ENCODE measurements at places on chromosomes 5 and 9. TPM values are rescaled to one million over a fixed set of nuclear protein-coding genes. Genes with fewer than 3 reads are reported as not detected.
A peak's percentile ranks its signal among the peaks of the same experiment; 100 is the strongest.

The ENTPD2 gene
- 0.38 TPM for total RNA-seq

The SLC6A18 gene
- not detected for total RNA-seq

The ANKRD18A gene
- 2.2 TPM for total RNA-seq

The KIF27 gene
- 10.4 TPM for total RNA-seq

The SPINK7 gene
- not detected for total RNA-seq

The CDH18 gene
- total RNA-seq: not detected

The THBS4 gene
- total RNA-seq: 5.1 TPM

The ZNF354C gene
- 10.0 TPM for total RNA-seq

The PCDHB4 gene
- 6.9 TPM for total RNA-seq

The RNF208 gene
- total RNA-seq: 3.1 TPM

The CFAP90 gene
- 1.7 TPM for total RNA-seq

- H3K4me1 ChIP-seq: peaks cover 20% of the 10 kb centered on the region
- H3K36me3 ChIP-seq: no peaks in the 10 kb centered on the region
- H3K27ac ChIP-seq: no peak overlapping the region
- no peaks in the 10 kb centered on the region for H3K27me3 ChIP-seq
- DNase-seq: no peak
These were observed 5.9 kb upstream of the RHOBTB3 start for GRCh38 chr5:95725071-95725820.

DNA sequence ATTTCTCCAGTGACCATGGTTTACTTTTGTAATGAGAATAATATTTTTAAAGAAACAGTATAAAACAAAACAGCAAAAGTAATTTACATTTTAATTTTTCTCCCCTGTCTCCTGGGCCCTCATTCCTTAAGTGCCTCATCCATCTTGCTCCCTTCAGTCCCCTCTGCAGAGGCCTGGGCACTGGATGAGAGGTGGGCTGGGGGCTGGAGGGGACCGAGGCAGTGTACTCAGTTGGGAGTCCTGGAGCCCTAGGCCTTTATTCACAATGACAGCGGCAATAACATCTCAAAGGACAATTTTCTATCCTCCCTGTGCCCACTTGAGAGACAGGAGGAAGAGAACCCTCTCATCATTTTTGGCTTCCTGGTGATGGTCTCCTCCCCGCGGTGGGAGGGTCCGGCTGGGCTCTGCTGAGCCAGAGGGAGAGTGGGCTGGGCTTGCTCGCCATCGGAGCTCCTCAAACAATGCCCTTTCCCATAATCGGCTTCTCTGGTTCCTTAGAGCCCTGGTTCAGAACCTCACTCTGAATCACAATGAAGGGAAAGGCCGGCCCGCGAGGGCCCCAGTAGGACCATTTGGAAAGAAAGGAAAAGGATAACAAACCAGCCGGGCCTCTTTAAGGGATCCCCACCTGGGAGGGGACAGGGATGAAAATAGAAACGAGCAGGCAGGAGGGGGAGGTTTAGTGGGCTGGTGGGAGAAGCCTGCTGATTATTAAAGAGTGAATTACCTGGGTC, 9.7 kb upstream of the SMIM32 start:
- no peak overlapping the region for H3K4me3 ChIP-seq
- no peaks in the 10 kb centered on the region for H3K4me1 ChIP-seq
- H3K27ac ChIP-seq: no peak overlapping the region
- DNase-seq: no peak

DNA sequence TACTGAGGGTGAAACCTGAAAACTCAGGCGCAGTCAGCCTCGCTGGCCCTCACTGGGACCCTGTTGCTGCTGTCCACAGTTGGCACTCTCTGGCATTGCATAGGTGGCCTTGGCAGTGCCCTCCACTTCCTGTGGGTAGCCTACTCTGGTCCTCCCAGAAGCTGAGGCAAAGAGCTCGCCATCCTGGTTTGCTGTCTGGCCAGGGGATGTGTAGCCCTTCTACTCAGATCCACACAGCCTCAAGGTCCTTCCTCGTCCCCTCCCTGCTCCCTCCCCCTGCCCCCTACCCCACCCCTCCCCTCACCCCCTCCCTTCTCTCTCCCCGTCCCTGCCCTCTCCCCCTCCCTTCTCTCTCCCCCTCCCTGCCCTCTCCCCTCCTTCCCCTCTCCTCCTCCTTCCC, 176.0 kb downstream of the OLFM1 start:
- no peak for DNase-seq
- no peak overlapping the region for H3K4me3 ChIP-seq
- H3K27me3 ChIP-seq: no peaks in the 10 kb centered on the region
- no peaks in the 10 kb centered on the region for H3K36me3 ChIP-seq

DNA sequence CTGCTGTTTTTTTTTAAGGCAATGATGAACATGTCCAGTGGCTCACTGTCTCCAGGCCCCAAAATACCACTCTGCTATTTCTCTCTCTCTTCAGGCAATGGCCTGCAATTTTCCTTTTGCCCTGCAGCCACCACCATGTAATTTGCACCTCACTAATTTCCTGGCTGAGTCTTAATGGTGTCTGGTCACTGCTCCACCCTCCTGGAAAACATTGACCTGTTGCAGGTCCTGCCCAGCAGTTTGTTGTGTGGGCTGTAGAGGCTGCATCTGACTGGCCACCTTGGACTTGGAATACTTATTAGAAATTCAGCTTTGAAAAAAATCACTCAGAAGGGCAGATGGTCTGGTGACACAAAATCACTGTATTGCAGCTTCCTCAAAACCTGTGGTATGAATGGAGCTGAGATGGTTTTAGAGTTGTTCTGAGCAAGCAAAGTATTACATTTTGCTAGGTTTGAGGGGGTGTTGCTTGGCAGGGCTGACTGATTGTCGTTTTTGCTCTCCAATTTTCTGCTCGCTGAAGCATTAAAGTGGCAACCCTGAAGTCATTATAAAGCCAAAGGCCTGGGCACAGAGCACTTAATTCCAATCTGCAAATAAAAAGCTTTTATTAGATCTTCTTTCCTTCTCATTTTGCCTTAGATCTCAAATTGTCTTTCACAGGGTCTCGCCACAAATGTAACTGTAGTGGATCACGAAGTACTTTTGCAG, 134.8 kb downstream of the TMEM174 start:
- H3K4me3 ChIP-seq: no peak overlapping the region
- H3K27me3 ChIP-seq: peaks cover 3% of the 10 kb centered on the region
- no peaks in the 10 kb centered on the region for H3K36me3 ChIP-seq
- H3K4me1 ChIP-seq: peaks cover 2% of the 10 kb centered on the region
- DNase-seq: no peak

- H3K4me1 ChIP-seq: no peaks in the 10 kb centered on the region
- no peak overlapping the region for H3K4me3 ChIP-seq
These were observed 190.9 kb upstream of the PANK3 start for GRCh38 chr5:168770036-168770498.

DNA sequence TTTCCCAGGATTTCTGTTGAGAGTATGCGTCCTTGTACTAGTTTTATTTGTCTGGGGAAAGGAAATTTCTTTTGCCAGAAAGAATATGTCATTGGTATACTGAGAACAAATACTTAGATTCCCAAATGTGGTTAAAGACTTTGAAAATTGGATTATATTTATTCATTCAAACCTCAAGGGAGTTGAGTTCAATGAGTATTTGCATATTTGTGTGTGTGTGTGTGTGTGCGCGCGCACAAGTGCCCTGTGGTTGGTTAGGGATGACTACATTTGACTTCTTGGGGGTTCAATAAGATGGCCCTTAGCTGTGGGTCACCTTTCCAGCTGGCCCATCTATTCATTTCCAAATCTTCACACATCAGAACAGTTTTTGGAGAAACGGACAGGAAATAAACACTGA, 4.9 kb downstream of the RXFP3 start:
- DNase-seq: no peak
- no peak overlapping the region for H3K27ac ChIP-seq
- no peaks in the 10 kb centered on the region for H3K36me3 ChIP-seq
- no peak overlapping the region for H3K4me3 ChIP-seq
- H3K4me1 ChIP-seq: peaks cover 9% of the 10 kb centered on the region

- H3K27ac ChIP-seq: no peak overlapping the region
- no peaks in the 10 kb centered on the region for H3K36me3 ChIP-seq
- no peaks in the 10 kb centered on the region for H3K4me1 ChIP-seq
These were observed 430.8 kb upstream of the TNC start for GRCh38 chr9:115548609-115549260.

GRCh38 chr9:68536876-68537615, 3.6 kb downstream of the TMEM252 start:
- H3K27me3 ChIP-seq: no peaks in the 10 kb centered on the region
- H3K4me3 ChIP-seq: no peak overlapping the region
- DNase-seq: no peak
- no peaks in the 10 kb centered on the region for H3K36me3 ChIP-seq
- H3K4me1 ChIP-seq: no peaks in the 10 kb centered on the region

- no peaks in the 10 kb centered on the region for H3K4me1 ChIP-seq
- H3K4me3 ChIP-seq: no peak overlapping the region
- H3K27ac ChIP-seq: no peak overlapping the region
- no peaks in the 10 kb centered on the region for H3K36me3 ChIP-seq
These were observed 319.1 kb upstream of the RGMB start for GRCh38 chr5:98454407-98454806.

DNA sequence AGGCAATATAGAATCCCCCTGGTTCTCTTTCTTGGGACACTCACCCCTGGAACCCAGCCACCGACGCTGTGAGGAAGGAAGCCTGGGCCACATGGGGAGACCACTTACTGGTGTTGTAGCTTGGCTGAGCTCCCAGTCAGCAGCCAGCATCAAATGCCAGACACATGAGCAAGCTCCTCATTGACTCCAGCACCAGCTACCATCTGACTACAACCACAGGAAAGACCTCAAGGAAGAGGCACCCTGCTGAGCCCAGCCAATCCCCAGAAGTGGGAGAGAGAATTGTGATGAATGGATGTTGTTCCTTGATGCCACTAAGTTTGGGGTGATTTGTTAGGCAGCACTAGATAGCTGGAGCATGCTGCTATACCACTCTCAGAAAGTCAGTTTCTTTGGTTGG, 36.0 kb downstream of the BNIP1 start:
- no peak overlapping the region for H3K4me3 ChIP-seq
- no peaks in the 10 kb centered on the region for H3K27me3 ChIP-seq
- H3K4me1 ChIP-seq: no peaks in the 10 kb centered on the region
- no peak overlapping the region for H3K27ac ChIP-seq
- H3K36me3 ChIP-seq: no peaks in the 10 kb centered on the region

GRCh38 chr5:89270901-89271300, 387.9 kb upstream of the MEF2C start:
- no peaks in the 10 kb centered on the region for H3K27me3 ChIP-seq
- H3K36me3 ChIP-seq: no peaks in the 10 kb centered on the region
- H3K27ac ChIP-seq: no peak overlapping the region
- no peak for DNase-seq

DNA sequence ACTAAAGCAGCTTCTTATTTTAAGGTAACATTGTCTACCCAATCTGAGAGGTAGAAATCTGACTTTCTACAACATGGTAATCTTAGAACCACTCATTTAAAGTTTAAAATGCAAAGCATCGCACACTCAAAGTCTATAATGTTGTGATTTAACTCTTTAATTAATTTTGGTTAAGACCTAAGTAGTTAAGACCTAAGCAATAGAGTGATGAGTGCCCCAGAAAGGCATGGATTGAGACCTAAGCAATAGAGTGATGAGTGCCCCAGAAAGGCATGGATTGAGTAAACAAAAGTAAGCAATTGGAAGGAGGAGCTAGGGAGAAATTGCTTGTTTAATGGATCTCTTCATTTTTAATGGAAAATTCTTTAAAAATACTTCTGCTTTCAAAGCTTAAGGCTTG, 86.8 kb downstream of the NLN start:
- no peak for DNase-seq
- peak overlapping the region; percentile 57 for H3K27ac ChIP-seq
- peaks cover 4% of the 10 kb centered on the region for H3K4me1 ChIP-seq
- H3K27me3 ChIP-seq: no peaks in the 10 kb centered on the region
- no peaks in the 10 kb centered on the region for H3K36me3 ChIP-seq
- no peak overlapping the region for H3K4me3 ChIP-seq

- no peaks in the 10 kb centered on the region for H3K27me3 ChIP-seq
- no peak overlapping the region for H3K27ac ChIP-seq
- peak; percentile 72 for DNase-seq
- no peak overlapping the region for H3K4me3 ChIP-seq
- no peaks in the 10 kb centered on the region for H3K36me3 ChIP-seq
These were observed 186.7 kb downstream of the PDZD2 start for GRCh38 chr5:31825518-31826068.

DNA sequence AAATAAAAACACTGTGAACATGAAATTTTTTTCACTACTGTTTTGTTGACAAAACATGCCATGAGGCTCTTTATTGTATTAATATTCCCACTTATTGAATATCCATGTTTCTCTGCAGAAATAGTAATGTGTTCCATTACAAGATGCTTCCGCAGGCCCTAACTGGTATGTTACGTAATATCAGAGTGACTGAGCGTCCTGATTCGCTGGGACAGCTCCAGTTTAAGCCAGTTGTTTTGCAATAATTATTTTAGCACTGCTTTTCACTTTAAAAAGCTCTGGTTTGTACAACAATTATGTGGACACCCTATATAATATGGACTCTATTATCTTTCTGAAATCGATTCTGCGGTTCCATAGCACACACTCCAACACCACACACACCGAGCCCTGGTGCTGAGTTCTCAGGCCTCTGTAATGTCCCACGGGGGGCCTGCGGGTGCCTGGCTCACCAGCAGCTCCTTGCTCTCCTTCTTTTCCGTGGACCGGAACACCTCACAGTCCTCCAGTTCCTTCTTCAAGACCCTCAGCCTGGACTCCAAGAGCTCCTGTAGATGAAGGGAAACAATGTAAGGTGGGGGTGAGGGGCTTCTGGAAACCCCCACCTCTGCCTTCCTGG, 1.8 kb downstream of the TRIM7 start:
- DNase-seq: no peak
- no peaks in the 10 kb centered on the region for H3K36me3 ChIP-seq
- H3K27me3 ChIP-seq: no peaks in the 10 kb centered on the region
- peaks cover 12% of the 10 kb centered on the region for H3K4me1 ChIP-seq
- no peak overlapping the region for H3K27ac ChIP-seq

DNA sequence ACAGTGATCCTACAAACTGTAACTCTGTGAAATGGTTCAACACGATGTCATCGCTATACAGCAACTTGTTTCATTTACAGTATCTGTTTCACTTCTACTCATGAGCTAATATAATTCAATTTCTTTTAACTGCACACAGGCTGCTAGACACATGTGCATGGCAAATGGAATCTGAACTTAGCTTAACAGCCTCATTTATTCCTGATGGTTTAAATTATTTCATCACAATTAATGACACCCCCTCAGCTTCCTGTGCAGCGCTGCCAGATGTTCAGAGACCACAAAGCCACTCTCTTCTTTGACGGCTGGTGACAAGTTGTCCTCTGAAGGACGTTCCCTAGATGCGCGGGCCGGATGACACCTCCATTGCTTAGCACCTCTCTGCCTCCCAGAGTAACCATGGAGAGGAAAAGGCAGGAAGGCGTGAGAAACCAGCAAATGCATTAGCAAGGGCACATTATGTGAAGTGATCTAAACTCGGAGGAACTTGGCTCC, 191.1 kb downstream of the BNC2 start:
- no peak overlapping the region for H3K4me3 ChIP-seq
- no peaks in the 10 kb centered on the region for H3K36me3 ChIP-seq
- H3K27me3 ChIP-seq: no peaks in the 10 kb centered on the region
- H3K27ac ChIP-seq: no peak overlapping the region

GRCh38 chr5:150256410-150257064, 33.0 kb downstream of the CAMK2A start:
- no peaks in the 10 kb centered on the region for H3K4me1 ChIP-seq
- DNase-seq: no peak
- H3K27ac ChIP-seq: no peak overlapping the region
- no peak overlapping the region for H3K4me3 ChIP-seq
- H3K27me3 ChIP-seq: no peaks in the 10 kb centered on the region
- no peaks in the 10 kb centered on the region for H3K36me3 ChIP-seq

GRCh38 chr9:19379697-19380046, 364 bp downstream of the RPS6 start:
- no peaks in the 10 kb centered on the region for H3K27me3 ChIP-seq
- H3K4me3 ChIP-seq: peak overlapping the region; percentile 55
- no peaks in the 10 kb centered on the region for H3K4me1 ChIP-seq
- H3K36me3 ChIP-seq: no peaks in the 10 kb centered on the region

Data from ovary (tissue), 10 donors.